Omental fat pad (tissue), 4 donors: ENCODE measurements at places on chromosomes 7 and 10. TPM values are rescaled to one million over a fixed set of nuclear protein-coding genes. Genes with fewer than 3 reads are reported as not detected.

The GNG11 gene
- 106 TPM for total RNA-seq

The PAPOLB gene
- total RNA-seq: 0.19 TPM

The STEAP1 gene
- total RNA-seq: 106 TPM

DNA sequence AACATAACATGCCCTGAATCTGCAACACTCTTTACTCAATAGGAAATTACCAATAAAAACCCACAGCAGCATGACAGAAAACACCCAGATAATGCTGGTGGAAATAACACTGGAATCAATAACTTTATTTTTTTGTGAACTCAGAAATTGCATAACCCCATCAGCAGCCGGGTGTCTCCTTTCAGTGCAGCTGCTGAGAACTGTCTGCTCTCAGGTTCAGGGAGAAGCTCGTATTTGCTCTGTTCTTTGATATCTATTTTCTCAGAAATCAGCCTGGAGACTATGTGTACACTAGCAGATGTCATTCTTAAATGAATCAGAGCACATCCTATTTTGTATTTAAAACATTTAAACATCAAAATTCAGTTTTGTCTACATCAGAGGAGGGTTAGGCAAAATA, 506.0 kb downstream of the POM121L12 start:
- DNase-seq: no peak

DNA sequence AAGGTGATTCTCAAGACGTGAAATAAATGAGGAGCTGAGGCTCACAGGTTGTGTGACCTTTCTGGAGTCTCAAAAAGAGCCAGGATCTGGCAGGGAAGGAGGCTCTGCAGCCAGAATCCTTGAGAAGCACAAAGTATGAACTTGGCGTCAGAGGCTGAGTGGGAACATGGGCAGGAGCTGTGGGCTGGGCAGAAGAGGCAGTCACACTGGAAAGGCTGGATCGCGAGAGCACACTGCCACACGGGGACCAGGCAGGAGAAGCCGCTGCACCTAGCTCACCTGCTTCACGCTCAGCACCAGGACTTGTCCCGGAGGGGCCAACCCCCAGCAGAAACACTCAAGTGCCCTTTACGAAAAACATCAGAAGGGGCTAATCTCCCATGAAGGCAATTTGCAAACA, 535.0 kb downstream of the TNS3 start:
- no peak for DNase-seq

GRCh38 chr10:24396396-24396795, 187.5 kb downstream of the KIAA1217 start:
- DNase-seq: no peak

DNA sequence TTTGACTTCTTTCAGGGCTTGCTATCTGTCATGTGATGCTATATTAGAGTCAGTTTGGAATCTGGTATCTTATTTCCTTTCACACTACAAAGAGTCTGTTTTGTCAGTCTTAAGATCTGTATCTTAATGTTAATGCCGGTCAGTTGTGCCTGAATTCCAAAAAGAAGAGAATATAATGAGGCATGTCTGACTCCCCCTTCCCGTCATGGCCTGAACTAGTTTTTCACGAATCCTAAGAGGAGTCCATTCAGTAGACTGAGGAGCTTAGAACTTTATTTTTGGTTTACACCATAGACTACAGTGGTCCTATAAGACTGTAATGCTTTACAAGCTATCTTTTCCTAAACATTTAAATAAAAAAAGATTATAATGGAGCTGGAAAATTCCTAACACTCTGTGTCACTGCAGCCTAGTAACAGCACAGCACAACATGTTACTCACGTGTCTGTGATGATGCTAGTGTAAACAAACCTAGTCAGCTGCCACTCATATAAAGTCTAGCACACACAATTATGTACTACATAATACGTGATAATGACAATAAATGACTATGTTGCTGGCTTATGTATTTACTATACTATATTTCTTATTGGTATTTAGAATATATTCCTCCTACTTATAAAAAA, 50.6 kb downstream of the VPS41 start:
- no peak for DNase-seq

DNA sequence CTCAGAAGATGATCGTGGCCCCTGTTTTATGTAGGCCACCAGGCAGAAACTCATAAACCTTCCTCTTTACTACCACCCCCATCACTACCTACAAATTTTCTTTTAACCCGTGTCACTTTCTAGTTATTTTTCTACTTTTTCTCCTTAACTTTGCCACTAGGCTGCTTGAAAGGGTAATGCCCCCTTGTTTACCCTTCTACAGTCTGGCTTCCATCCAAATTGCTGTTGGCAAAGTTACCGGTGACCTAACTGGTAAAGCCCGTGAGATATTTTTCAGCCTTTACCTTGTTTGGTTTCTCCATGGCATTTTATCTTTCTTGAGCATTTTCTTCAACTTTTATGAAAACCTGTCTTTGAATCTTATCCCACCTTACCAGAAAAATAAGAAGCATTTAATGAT, 153.0 kb downstream of the WNT2 start:
- DNase-seq: no peak
